ENCODE measurements at places on chromosomes 6 and 20.

GRCh38 chr6:14468647-14469321 lies 351.2 kb downstream of the CD83 start:
- no peak for DNase-seq

DNA sequence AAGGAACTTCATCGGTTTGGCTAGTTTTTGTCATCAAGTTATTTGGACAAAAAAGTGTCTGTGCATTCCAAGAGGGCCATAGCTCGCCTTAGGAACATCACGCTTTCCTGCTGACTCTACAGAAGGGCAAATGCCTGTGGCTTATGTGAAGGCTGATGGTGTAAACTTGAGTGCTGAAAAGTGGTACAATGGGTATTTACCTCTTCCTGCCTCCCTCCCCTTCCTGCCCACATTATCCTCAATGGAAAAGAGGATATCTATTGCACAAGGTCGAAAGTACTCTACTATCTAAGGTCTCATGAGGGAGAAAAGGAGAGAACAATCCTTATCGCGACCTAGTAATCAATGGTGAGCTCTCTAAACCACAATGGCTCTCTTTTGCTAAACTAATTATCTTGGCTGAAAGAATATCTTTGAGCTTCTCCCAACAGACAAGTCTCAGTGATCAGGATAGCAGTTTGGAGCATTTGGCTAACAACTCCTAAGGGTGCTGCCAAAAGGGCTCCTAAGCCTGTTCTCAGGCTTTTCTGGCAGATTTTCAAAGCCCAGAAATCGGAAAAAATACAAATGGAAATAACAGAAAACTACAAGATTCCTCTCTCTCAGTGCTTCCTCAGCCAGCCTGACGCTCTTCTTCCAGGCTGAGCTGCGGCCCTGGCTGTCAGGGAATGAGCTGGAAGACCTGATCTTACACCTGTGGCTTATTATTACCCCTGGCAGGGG lies 42.6 kb upstream of the ENPP1 start:
- no peak for DNase-seq

DNA sequence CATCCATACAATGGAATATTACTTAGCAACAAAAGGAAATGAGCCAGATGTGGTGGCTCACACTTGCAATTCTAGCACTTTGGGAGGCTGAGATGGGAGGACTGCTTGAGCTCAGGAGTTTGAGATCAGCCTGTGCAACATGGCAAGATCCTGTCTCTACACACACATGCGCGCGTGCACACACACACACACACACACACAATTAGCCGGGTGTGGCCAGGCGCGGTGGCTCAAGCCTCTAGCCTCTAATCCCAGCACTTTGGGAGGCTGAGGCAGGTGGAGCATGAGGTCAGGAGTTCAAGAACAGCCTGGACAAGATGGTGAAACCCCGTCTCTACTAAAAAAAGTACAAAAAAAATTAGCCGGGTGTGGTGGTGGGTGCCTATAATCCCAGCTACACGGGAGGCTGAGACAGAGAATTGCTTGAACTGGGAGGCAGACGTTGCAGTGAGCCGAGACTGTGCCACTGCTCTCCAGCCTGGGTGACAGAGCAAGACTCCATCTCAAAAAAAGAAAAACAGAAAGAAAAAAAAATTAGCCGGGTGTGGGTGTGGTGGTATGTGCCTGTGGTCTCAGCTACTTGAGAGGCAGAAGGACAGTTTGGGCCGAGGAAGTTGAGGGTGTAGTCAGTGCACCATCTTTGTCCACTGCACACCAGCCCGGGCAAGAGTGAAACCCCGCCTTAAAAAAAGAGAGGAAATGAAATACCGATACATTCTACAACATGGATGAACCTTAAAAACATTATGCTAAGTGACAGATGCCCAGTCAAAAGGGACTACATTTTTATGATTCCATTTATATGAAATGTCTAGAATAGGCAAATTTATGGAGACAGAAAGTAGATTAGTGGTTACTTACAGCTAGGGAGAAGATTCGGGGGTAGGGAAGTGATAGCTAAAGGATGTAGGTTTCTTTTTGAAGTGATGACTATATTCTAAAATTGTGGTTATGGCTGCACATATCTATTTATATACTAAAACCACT lies 52.5 kb downstream of the RBL1 start:
- no peak for DNase-seq

DNA sequence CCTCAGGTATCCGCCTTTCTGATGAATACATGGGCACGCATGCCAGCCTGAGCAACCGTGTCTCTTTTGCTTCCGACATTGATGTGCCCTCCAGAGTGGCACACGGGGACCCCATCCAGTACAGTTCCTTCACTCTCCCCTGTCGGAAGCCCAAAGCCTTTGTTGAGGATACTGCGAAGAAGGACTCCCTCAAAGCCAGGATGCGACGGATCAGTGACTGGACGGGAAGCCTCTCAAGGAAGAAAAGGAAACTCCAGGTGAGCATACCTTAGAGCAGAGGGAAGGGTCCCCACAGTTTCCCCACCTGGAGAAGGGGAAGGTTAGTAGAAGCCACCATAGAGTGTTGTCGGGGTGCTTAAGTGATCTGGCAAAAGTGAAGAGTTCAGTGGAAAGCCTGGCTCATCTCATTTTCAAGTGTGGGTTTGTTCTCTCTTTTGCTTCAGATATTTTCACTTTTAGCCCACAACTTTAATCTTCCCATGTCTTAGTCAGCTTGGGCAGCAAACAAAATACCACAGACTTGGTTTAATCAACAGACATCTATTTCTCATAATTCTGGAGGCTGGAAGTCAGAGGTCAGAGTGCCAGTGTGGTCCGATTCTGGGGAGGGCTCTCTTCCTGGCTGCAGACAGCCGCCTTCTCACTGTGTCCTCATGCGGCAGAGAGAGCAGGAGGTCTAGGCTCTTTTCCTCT lies 133.5 kb upstream of the CLDN20 start:
- DNase-seq: no peak

DNA sequence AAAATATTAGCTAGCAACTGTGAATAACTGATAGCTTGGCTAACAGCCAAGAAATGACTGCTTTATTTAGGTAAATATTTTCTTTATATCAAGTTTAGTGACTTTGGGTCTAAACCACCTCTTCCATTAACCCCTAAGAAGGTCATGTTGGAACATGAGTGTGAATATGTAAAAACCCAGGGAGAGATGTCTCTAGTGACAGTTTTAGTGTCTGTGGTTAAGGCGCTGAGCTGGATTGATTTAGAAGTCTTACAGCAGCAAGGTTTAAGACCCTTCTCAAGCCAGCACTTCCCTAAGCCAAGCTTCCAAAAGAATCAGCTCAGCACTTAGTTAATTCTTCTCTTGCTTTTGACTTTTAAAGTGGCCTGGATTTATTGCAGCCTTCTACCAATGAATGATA lies 11.4 kb upstream of the SIRT5 start:
- DNase-seq: no peak

DNA sequence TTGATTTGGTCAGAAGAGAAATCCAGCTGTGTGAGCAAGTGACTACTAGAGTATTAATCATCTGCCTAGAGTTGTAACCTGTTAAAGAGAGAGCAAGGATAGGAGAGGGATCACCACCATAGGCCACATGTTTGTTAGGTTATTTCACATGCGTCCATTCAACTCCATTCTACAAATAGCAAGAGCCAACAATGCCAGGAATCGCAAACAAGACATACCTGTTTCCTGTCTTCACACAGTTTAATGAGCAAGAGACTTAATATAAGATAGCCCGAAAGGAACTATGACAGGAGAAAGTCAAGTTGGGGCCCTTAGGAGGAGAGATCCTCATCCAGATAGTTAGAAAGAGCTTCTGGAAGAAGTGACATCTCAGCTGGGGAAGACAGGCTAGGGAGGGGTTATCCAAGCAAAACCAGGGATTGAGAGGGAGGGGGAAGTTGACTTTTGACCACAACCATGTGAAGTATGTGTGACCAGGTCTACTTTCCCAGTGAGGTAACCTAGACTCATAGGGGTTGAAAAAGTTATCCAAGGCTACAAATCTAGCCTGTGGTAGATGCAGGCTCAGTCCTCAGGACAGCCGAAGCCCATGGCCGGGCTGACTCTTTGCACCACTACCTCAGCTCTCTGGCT lies 147.4 kb downstream of the ALDH8A1 start:
- DNase-seq: no peak

DNA sequence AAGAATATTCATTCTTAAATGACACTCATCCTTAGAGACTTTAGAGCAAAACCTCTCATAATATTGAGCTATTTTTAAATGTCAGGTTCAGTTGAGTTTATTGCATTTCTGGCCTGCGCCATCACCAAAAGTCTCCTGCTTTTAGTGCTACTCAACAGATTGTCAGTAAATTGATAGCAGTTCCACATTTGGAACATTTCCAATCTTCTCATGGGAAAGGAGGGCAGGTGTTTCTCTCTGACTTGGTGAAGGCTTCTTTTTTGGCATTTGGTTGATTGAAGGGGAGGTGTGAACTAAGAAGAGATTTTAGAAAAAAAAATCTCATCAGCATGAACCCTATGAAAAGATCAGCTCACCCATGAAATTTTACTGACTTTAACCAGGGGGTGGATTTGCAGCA lies 125.9 kb upstream of the INSM1 start:
- DNase-seq: no peak

DNA sequence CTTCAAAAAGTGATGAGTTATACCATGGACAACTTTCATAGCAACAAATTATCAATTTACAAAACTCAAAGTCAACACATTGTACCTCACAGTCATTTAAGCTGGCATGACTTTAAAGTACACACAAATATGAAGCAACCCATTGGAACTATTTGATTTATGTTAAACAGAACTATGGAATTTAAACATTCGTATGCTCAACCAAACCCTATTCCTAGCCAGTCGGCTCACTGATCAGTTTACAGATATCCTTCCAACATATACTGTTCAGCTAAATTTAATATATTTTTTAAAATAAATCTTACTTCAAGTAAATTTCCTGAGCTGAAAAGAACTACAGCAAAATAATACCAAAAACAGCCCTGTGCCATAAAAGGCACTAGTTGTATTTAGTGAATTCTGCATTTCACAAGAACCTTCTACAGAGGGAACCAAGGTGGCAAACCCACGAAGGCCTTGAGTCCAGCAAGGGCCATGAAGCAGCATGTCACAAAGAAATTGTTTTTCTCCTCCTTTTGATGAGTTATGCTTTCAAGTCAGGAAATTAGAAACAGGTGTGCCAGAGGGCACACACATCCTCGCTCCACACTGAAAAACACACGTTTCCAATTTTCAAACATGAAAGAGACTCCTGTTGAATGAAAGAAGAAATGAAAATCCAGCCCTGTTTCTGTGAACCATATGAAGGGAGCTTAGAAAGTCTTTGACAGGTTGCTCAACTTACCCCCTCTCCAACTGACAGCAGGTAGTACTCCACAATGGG lies 122.8 kb downstream of the TASP1 start:
- DNase-seq: no peak

DNA sequence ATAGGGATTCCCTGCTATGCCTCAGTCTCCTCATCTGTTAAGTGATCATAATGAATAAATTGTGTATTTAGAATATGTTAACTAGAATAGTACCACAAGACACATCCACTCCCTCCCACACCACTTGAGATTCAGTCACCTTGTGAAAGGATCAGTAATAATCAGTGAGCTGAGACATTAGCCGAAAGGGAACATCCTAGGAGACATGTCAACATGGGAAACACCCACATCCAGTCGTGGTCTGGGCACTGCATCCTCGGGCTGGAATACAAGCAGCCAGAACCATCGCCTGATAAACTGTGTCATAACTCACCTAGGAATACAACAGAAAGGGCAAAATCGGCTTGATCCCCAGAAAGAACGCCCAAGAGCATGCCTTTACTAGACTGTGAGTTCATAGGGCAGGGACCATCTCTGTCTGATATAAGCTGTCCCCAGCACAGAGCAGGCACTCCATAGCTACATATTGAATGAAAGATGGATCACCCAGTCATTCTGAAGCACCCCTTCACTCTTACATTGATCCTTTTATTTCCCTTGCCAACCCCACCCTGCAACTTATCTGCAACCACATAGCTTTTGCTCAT lies 23.9 kb downstream of the RIPOR2 start:
- no peak for DNase-seq

- no peak for DNase-seq
Observed at GRCh38 chr6:162108041-162108440, 619.5 kb downstream of the PRKN start.

- DNase-seq: no peak
Observed at GRCh38 chr6:39223555-39223954, 5.7 kb downstream of the KCNK5 start.

GRCh38 chr6:154347981-154348380 lies 8.6 kb downstream of the IPCEF1 start:
- no peak for DNase-seq

DNA sequence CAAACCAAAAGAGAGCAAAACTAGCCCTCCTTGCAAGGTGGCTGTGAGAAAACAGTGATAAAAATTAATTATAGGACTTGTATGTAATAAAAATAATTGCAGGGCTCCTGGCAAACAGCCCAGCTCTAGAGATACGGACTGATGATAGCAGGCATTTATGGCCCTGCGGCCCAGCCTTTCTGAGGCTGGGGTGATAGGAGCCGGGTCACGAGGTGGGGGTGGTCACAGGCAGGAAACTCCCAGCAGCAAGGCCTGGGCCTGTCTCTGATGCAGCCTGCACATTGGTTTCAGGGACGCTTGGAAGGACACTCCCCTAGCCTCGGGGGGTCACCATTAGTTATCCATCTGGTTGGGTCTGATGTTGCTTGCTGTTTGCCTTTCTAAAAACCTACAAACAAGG lies 18.7 kb upstream of the TTPAL start:
- peak; percentile 67 for DNase-seq

- no peak for DNase-seq
Observed at GRCh38 chr6:106773996-106774629, 144.7 kb downstream of the QRSL1 start.

DNA sequence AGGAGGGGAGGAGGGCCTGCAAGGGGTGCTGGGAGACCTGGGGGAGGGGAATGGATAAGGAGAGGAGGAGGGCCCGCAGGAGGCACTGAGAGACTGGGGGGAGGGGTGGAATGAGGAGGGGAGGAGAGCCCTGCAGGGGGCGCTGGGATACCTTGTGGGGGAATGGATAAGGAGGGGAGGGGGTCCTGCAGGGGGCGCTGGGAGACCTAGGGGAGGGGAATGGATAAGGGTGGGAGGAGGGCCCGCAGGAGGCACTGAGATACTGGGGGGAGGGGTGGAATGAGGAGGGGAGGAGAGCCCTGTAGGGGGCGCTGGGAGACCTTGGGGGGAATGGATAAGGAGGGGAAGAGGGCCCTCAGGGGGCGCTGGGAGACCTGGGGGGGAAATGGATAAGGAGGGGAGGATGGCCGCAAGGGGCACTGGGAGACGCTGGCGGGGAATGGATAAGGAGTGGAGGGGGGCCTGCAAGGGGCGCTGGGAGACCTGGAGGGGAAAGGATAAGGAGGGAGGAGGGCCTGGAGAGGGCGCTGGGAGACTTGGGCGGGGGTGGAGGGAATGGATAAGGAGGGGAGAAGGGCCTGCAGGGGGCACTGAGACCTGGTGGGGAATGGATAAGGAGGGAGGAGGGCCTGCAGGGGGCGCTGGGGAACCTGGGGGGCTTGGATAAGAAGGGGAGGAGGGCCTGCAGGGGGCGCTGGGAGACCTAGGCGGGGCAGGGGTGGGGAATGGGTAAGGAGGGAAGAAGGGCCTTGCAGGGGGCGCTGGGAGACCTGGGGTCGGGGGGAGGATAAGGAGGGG lies 1.3 kb upstream of the CTCFL start:
- no peak for DNase-seq

Measured in stomach (tissue), 19 donors.